ENCODE measurements at places on chromosomes 2 and 18. TPM values are rescaled to one million over a fixed set of nuclear protein-coding genes. Genes with fewer than 3 reads are reported as not detected.

Gene UGT1A3
- total RNA-seq, result not detected

Gene HES6
- total RNA-seq, result 15.8 TPM

Gene SMPD4
- total RNA-seq, result 109 TPM

Gene NR4A2
- total RNA-seq, result 0.25 TPM

Gene ZNF396
- 0.33 TPM for total RNA-seq

Gene KIAA2012
- not detected for total RNA-seq

Gene RFTN2
- total RNA-seq, result 0.16 TPM

Gene SGPP2
- 1.8 TPM for total RNA-seq

Gene FBXO48
- 0.33 TPM for total RNA-seq

Gene AMMECR1L
- 15.3 TPM for total RNA-seq

Gene CACNB4
- 0.13 TPM for total RNA-seq

Gene CCDC68
- total RNA-seq, result 1.0 TPM

Gene PRKAG3
- total RNA-seq, result not detected

Gene DNAJC5G
- total RNA-seq, result not detected

Gene C2orf81
- total RNA-seq, result 2.4 TPM

Gene TBR1
- total RNA-seq, result not detected

Gene FZD7
- 38.5 TPM for total RNA-seq

Gene PDE1A
- total RNA-seq, result 2.7 TPM

Measured in mesangial cell (primary cell).